ENCODE measurements at places on chromosomes 6 and 20.

GRCh38 chr6:143060806-143061596, at the start of gene AIG1:
Gene AIG1 (plus strand): TSS chr6:143060889. CDS start chr6:143060926, 37 bp downstream.
- no peak for DNase-seq

- DNase-seq, result peak; percentile 89
These were observed 155.2 kb upstream of the INSM1 start for GRCh38 chr20:20212675-20213096.

GRCh38 chr6:160933256-160933655, 58.3 kb upstream of the MAP3K4 start:
- no peak for DNase-seq

- DNase-seq, result no peak
These were observed 206.0 kb upstream of the MARCKS start for GRCh38 chr6:113651120-113651519.

- DNase-seq, result no peak
These were observed 74.6 kb downstream of the NINL start for GRCh38 chr20:25510721-25511120.

DNA sequence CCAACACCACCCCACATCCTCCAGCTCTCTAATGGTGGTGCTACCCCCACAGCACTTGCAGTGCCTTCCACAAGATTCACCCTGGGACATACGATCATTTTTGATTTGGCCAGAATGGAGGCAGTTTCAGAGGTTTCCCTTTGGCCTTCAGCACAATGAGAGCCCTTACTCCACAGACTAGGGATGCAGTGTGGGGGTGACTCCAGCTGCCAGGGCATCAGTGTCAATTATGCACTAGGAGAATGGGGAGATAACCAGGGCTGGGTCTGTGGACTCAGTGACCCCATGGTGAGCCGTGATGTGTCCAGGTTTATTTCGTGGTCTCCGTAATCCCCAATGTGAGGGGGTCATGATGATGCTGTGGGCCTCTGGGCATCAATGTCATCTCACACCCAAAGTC, 31.5 kb upstream of the MICB start:
- DNase-seq, result no peak

- no peak for DNase-seq
These were observed 42.8 kb upstream of the AHI1 start for GRCh38 chr6:135540207-135540840.

- DNase-seq, result no peak
These were observed 469.1 kb upstream of the RUNX2 start for GRCh38 chr6:44858998-44859397.

GRCh38 chr6:39280247-39280731, 33.9 kb downstream of the KCNK17 start:
- no peak for DNase-seq

DNA sequence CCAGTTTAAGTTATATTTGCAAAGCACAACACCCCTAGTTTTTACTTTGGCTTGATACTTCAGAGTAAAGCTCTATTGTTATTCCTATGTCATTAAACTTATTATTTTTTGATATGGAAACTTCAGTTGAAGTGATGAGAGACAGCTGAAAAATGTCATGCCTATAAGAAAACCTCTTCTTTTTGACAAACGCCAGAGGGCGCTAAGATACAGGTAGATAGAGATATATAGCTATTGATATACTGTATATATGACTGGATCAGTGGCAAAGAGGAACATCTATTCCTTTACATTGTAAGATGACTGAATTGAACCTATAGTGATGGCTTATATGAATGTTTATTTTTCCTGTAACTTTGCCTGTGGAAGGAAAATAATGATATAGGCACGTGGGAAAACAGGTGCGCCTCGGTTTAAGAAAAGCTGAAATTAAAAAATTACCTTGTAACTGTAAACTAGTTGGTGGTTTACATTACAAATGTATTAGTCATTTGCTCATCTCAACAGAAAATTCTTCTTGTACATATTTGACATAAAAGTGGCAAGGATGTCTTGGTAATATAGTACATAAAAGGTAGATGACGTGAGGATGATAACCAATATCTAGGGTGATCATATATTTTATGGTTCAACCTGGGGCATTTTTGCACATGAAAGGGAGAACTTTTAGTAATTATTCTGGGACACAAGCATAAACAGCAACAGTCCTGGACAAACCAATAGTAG, 74.1 kb downstream of the LAMA4 start:
- DNase-seq, result peak; percentile 60

GRCh38 chr6:45052325-45052724, 275.8 kb upstream of the RUNX2 start:
- DNase-seq, result no peak

DNA sequence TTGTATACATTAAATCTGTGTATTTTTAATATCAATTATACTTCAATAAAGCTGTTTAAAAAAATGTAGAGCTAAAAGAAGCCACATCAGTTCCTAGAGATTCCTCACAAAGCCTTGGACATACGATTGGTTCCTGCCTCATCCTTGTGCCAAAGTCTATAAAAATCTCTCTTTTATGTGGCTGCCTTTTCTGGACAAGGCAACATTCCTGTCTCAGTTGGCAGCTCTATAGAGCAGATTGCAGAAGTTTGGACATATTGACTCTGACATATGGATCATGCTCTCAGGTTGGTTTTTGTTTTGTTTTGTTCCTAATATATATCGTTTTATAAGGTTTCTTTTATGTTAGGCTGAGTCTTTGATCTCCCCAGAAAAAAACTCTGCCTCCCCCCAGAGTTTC, 148.9 kb downstream of the MAFB start:
- no peak for DNase-seq

DNA sequence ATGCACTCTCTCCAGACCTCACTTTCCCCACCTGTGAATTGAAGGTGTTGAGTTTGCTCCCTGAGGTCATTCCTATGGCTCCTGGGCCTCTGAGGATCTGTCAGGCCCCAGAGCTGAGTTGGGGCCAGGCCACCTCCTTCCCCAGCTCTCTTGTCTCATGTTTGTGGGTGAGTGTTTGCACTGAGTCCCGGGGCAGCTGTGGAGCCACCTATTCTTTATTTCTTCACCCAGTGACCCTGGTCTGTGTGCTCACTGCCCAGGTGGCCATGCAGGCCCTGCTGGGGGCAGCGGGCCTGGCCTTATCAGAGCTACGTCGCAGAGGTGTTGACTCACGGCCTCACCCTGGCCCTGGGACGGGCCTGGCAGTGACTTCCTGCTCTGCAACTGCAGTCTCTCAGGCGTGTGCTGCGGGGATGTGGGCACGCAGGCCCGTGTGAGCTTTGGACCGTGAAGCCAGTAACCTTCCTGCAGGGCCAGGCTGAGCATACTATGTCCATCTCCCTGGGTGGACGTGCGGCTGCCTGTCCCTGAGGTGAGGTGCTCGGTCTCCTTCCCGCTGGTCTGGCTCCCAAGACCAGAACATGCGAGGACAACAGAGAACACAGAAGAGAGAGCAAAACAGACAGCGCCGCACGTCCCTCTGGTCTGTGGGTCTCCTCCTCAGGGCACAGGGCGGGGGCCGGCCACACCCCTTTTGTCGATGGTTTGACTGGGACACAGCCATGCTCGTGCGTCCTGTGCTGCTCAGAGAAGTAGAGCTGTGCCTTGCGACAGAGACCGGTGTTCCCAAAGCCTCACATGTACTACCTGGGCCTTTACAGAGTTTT, 12.1 kb downstream of the TMEM181 start:
- no peak for DNase-seq

- DNase-seq, result peak; percentile 34
These were observed 155.7 kb upstream of the JARID2 start for GRCh38 chr6:15090145-15090579.

DNA sequence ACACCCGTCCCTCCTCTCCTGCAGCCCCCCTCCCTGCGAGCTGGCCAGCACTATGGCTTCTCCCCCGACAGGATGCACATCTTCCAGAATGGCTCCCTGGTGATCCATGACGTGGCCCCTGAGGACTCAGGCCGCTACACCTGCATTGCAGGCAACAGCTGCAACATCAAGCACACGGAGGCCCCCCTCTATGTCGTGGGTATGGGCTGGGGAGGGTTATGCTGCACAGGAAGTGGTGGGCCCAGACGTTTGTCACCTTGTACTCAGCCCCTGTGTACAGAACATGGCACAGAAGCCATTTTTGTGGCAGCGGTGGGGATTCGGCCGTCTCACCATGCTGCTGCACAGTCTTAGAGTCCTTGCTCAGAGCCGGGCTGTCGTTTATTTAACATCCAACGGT, 29.0 kb upstream of the SRF start:
- DNase-seq, result no peak

GRCh38 chr6:135148889-135149288, 32.2 kb upstream of the MYB start:
- DNase-seq, result no peak

DNA sequence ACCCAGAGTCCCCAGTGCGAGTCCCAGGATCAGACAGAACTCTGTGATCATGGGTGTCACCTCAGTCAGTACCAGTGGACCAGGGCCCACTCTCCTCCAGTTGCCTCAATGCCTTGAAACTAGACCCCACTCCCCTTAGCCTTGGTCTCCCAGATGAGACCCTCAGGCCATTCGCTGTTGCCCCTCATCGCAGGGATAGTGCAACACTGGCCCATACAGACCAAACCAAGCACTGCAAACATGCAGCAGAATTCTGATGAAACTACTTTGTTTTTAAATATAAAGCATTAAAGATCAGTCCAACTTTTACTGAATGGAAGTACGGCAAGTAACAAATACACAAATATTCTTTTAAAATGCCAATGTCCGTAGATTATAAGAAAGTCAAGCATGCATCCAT, 101.2 kb upstream of the NT5E start:
- DNase-seq, result no peak
